ENCODE measurements at places on chromosomes 4 and X.

DNA sequence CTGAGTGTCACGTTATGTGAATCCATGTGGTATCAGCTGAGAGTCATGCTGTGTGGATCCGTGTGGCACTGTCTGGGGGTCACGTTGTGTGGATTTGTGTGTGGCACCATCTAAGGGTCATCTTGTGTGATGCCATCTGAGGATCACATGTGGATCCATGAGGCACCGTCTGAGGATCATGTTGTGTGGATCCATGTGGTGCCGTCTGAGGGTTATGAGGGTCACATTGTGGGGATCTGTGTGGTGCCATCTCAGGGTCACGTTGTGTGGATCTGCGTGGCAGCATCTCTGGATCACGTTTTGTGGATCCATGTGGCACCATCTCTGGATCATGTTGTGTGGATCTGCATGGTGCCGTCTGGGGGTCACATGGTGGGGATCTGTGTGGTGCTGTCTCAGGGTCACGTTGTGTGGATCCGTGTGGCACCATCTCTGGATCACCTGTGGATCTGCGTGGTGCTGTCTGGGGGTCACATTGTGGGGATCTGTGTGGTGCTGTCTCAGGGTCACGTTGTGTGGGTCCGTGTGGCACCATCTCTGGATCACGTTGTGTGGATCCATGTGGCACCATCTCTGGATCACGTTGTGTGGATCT lies 6.9 kb downstream of the PDE6B start:
- DNase-seq: no peak
- no peaks in the 10 kb centered on the region for H3K36me3 ChIP-seq
- no peaks in the 10 kb centered on the region for H3K4me1 ChIP-seq
- H3K4me3 ChIP-seq: no peak overlapping the region
- no peak overlapping the region for H3K27ac ChIP-seq

DNA sequence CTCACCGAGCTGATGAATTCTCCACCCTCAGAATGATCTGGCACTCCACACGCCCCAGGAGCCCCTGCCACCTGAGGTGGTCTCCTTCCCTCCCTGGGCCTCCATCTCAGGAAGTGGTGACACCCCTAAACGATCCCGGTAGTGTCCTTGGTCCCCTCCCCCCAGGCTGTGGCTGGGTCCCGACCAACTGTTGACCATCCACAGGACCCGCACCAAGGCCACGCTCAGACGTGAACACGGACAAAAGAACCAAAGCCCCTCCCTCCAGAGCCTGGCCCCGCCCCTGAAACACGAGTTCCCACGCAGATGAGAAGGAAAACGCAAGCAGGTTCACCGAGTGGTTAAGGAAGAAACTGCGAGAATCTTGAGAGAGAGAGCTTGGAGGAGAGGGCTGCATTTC lies 16.6 kb downstream of the LRPAP1 start:
- DNase-seq: no peak
- H3K4me3 ChIP-seq: no peak overlapping the region
- H3K36me3 ChIP-seq: peaks cover 92% of the 10 kb centered on the region
- no peaks in the 10 kb centered on the region for H3K4me1 ChIP-seq
- H3K27me3 ChIP-seq: no peaks in the 10 kb centered on the region

GRCh38 chr4:99885063-99885664 lies 9.1 kb downstream of the LAMTOR3 start:
- H3K36me3 ChIP-seq: peaks cover 60% of the 10 kb centered on the region
- H3K27ac ChIP-seq: no peak overlapping the region
- H3K27me3 ChIP-seq: no peaks in the 10 kb centered on the region
- no peaks in the 10 kb centered on the region for H3K4me1 ChIP-seq
- DNase-seq: no peak
- H3K4me3 ChIP-seq: no peak overlapping the region

GRCh38 chrX:17521871-17522693 lies 147.1 kb downstream of the NHS start:
- H3K27ac ChIP-seq: no peak overlapping the region
- no peaks in the 10 kb centered on the region for H3K36me3 ChIP-seq
- H3K4me1 ChIP-seq: no peaks in the 10 kb centered on the region

DNA sequence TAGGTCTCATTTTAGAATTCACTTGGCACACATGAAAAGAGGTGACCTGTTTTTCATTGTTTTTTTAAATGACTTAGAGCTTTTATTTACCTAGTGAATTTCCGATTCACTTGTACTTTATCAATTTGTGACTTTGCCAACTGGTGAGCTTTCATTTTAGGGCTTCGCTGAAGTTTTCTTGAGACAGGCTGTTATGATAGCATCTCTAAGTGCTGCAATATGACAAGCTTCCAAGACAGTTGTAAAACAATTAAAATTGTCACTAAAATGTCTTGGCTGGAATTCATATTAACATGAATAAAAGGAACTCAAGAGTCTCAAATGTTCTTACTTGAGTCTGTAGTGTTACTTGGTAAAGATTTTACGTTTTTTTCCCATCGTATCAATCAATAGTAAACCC lies 831.7 kb upstream of the GRID2 start:
- H3K4me3 ChIP-seq: no peak overlapping the region
- no peaks in the 10 kb centered on the region for H3K36me3 ChIP-seq
- no peak overlapping the region for H3K27ac ChIP-seq

DNA sequence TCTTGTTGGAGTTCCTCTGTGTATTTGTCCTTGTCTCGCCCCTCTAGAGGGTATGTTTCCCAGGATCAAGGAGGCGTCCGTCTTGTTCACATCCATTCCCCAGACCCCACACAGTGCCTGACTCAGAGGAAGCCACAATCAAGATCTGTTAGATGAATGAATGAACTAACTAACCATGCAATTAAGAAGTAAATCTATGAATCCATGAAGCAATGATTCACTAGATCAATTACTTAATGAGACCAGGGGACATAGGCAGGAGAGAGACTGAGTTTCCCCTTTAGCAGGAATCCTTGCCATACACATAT lies 11.9 kb downstream of the BLOC1S4 start:
- H3K27ac ChIP-seq: no peak overlapping the region
- no peaks in the 10 kb centered on the region for H3K36me3 ChIP-seq
- H3K27me3 ChIP-seq: no peaks in the 10 kb centered on the region
- no peaks in the 10 kb centered on the region for H3K4me1 ChIP-seq

DNA sequence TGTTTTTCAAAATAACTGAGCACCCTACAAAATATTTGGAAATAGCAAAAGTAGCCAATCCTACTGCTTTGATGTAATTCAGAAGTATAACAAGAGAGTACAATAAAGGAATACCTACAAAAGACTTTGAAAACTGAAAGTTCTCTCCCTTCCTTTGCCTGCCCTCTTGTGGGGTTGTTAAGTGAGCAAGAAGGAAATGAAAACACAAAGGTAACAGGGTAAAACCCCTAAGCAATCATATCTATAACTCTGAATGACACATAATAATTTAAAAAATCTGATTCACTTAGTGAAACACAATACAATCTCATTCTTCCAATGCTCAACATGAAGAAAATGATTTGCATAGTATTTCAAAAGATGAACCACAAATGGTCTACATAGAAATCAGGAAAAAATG lies 98.2 kb downstream of the FRYL start:
- H3K4me3 ChIP-seq: peak overlapping the region; percentile 24

GRCh38 chr4:62622089-62622488 lies 1422.0 kb downstream of the ADGRL3 start:
- no peaks in the 10 kb centered on the region for H3K36me3 ChIP-seq
- no peak for DNase-seq
- H3K27ac ChIP-seq: no peak overlapping the region
- no peaks in the 10 kb centered on the region for H3K4me1 ChIP-seq
- H3K4me3 ChIP-seq: no peak overlapping the region

DNA sequence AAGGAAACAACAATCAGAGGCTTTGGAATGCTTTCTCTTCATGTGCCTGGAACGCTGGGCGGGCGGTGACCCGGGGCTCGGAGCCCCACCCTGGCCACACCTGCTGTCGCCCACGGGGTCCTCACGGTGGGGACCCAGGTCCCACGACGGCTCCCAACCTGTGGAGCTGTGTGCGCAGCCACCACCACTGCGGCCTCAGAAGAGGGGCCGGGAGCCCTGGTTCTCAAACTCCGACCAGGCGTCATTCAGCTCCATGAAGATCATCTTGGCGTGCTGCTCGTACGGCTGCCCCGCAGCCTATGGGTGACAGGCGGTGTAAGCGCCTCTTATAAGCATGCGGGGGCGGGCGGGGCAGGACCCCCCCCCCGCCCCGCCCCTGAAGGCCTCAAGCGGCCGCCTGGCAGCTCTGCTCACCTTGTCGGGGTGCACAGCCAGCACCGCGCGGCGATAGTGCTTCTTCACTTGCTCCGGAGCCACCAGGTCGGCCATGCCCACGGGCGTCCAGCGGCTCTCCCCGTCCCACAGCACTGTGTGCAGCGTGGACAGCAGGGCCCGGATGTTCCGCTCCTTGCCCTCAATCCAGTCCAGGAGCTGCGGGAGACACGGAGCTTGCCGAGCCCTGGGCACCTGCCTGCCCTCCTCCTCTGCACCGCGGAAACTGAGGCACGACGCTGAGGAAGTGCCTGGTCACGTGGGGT lies 23.7 kb upstream of the CPLX1 start:
- DNase-seq: no peak
- H3K4me3 ChIP-seq: no peak overlapping the region
- peaks cover 42% of the 10 kb centered on the region for H3K36me3 ChIP-seq
- H3K27me3 ChIP-seq: no peaks in the 10 kb centered on the region
- no peaks in the 10 kb centered on the region for H3K4me1 ChIP-seq

DNA sequence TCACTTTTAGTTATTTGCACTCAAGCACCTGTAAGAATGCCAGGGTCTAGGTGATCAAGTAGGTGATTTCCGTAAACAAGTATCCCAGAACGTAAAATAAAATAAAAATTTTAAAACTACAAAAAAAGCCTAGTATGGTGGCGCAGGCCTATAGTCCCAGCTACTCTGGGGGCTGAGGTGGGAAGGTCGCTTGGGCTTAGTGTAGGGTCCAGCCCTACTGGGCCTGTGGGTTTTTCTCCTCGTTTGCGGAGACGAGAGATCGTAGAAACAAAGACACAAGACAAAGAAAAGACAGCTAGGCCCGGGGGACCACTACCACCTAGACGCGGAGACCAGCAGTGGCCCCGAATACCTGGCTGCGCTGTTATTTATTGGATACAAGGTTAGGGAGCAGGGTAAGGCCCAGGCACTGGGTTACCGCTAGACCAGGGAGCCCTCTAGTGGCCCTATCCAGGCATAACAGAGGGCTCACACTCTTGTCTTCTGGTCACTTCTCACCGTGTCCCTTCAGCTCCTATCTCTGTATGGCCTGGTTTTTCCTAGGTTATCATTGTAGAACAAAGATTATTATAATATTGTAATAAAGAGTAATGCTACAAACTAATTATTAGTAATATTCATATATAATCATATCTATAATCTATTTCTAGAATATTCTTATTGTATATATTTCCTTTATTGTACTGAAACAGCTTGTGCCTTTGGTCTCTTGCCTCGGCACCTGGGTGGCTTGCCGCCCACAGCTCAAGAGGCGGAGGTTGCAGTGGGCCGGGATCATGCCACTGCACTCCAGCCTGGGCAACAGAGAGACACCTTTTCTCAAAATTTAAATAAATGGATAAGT lies 38.4 kb downstream of the SAGE1 start:
- H3K4me3 ChIP-seq: no peak overlapping the region
- H3K4me1 ChIP-seq: no peaks in the 10 kb centered on the region
- H3K27me3 ChIP-seq: no peaks in the 10 kb centered on the region
- no peaks in the 10 kb centered on the region for H3K36me3 ChIP-seq
- DNase-seq: peak; percentile 15

DNA sequence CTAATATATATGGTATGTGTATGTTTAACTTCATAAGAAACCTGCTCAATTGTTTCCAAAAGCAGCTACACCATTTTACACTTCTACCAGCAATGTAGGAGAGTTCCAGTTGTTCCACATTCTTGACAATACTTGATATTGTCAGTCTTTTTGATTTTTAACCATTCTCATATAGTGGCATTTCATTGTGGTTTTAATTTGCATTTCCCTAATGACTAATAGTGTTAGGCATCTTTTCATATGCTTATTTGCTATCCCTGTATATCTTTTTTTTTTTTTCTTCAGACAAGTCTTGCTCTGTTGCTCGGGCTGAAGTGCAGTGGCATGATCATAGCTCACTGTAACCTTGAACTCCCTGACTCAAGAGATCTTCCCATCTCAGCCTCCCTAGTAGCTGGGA lies 58.2 kb upstream of the TRIM2 start:
- H3K4me3 ChIP-seq: no peak overlapping the region
- H3K27me3 ChIP-seq: peaks cover 12% of the 10 kb centered on the region
- H3K36me3 ChIP-seq: no peaks in the 10 kb centered on the region
- no peak for DNase-seq
- no peak overlapping the region for H3K27ac ChIP-seq

DNA sequence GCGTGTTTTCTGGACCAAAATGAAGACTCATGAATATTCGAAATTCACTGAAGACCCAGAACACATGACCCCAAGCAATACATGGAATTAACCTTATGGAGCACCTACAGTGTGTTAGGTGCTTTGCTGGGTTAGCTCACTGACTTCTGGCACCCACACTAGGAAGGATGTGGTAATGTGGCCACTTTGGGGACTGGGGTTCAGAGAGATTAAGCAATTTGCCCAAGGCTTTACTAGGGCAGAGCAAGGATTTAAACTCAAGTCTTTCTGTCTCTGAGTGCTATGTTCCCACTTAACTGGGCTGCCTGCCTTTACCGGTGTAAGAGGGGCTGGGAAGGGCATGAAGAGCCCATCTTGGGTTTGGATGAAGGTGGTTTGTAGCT lies 162.0 kb upstream of the ATP6AP2 start:
- H3K27ac ChIP-seq: no peak overlapping the region
- H3K36me3 ChIP-seq: no peaks in the 10 kb centered on the region
- no peaks in the 10 kb centered on the region for H3K27me3 ChIP-seq
- no peak for DNase-seq
- no peaks in the 10 kb centered on the region for H3K4me1 ChIP-seq

DNA sequence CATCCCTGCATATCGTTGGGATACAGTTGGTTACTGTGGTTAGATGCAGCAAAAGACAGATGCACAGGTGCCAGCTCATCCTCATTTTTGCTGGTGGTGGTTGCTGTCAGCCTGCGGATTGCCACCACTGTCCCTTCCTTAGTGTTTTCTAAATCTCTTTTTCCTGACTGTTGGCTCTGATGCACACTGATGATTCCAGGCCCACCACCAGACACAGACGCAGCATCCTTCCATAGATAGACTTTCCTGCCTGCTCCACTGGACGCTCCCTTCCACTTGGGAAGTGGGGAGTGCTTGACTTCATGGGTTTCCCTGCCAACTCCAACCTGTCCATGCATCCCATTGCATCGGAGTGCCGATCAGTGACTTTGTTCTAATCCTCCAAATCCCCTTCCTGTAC lies 101.5 kb downstream of the EGF start:
- no peak overlapping the region for H3K27ac ChIP-seq
- H3K27me3 ChIP-seq: peaks cover 13% of the 10 kb centered on the region
- no peaks in the 10 kb centered on the region for H3K4me1 ChIP-seq
- H3K4me3 ChIP-seq: no peak overlapping the region

DNA sequence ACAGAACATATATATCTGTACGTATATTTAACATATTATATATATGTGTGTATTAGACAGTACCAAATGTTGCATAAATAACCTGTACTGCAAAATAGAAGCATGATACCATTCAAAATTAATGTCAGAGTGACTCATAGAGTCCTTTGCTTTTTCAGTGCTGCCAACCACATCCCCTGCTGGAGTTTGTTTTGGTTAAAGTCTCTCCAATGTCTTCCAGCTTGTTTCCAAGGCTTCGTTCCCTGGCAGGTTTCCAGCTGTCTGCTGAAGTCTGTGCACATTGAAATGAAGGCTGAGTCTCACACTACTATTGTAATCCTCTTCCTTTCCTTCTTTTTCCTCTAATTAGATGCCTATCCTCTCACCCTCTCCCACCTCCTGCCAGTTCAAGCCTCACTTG lies 14.9 kb downstream of the NRK start:
- no peak overlapping the region for H3K4me3 ChIP-seq
- DNase-seq: no peak
- no peaks in the 10 kb centered on the region for H3K36me3 ChIP-seq
- no peak overlapping the region for H3K27ac ChIP-seq

GRCh38 chrX:131917588-131917987 lies 105.5 kb upstream of the STK26 start:
- H3K4me1 ChIP-seq: no peaks in the 10 kb centered on the region
- H3K27me3 ChIP-seq: no peaks in the 10 kb centered on the region
- H3K36me3 ChIP-seq: no peaks in the 10 kb centered on the region
- no peak overlapping the region for H3K27ac ChIP-seq
- DNase-seq: no peak
